Mesothelial cell of epicardium (in vitro differentiated cells): ENCODE measurements at places on chromosomes 4 and X.
A peak's percentile ranks its signal among the peaks of the same experiment; 100 is the strongest.

DNA sequence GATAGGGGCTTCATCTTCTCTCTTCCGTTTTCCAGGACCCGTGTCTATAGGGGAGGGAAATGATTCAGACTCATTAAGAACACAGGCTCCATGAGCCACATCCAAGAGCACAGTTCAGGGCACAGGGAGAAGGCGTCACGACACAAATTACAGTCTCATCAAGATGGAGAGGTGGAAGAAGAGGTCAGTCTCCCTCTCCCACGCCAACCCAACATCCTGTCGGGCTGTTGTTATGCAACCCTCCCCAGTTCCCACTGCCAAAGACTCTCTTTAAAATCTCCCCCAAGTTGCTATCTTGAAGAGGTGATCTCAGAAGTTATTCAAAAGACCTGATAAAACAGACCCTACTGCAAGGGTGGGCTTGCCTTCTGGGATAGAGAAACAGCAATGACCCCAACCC is 12.6 kb downstream of the ZMYM3 start:
- DNase-seq = no peak

DNA sequence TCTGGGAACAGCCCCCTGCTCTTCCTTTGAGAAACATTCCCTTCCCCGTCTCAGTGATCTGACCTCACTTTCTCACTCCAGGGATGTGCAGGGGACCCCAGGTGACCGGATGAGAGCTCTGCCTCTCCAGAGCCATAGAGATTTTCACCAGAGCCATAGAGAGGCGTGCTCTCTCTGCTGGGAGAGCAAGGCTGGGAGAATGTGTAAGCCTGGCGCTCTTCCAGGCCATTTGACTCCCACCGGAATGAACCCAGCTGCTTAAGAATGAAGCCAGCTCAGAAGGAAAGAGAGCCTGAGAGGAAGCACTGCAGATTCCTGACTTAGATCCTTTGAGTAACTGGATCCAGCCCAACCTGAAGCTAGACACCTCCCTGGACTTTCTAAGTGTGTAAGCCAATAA is 106.4 kb downstream of the DHX15 start:
- DNase-seq = peak; percentile 43

- no peak for DNase-seq
Observed at GRCh38 chrX:50877310-50877709, 33.2 kb upstream of the BMP15 start.

GRCh38 chrX:124395145-124395880 is 49.0 kb downstream of the SH2D1A start:
- no peak for DNase-seq

DNA sequence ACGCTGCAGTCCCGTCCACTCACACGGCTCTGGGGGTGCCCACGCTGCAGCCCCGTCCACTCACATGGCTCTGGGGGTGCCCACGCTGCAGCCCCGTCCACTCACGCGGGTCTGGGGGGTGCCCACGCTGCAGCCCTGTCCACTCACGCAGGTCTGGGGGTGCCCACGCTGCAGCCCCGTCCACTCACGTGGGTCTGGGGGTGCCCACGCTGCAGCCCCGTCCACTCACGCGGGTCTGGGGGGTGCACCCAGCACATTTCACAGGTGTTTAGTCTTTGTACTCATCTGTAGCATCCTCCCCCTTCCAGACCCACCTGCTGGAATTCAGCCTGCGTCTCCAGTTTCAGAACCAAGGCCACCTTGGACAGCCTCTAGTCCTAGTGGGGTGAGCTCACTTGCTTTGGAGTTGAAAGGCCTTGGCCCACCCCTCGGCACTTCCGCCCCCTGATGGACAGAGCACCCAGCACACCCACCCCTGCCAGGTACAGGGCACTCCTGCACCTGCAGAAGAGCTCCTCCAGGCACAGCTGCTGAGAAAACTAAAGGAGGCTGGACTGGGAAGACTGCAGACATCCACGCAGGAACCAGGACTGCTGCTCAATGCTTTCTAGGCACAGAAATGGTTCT is 73.0 kb downstream of the ABLIM2 start:
- DNase-seq = no peak

DNA sequence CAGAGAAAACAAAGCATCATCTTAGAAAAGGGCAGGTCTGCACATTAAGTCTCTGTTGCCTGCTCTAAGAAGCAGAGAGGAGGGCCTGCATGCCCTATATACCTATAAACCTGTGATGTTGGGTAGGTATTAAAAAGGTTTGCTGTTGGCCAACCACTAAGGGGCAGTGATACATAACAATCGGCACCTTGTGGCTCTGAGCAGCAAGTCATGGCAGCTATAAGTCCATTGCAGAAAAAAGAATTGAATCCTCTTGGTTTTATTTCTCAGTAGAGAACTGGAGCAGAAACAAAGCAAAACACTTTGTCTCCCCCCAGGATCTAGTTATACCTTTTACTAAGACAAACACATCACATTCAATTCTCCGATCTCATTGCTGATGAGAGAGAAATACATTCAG is 1364.4 kb downstream of the STIM2 start:
- peak; percentile 40 for DNase-seq

DNA sequence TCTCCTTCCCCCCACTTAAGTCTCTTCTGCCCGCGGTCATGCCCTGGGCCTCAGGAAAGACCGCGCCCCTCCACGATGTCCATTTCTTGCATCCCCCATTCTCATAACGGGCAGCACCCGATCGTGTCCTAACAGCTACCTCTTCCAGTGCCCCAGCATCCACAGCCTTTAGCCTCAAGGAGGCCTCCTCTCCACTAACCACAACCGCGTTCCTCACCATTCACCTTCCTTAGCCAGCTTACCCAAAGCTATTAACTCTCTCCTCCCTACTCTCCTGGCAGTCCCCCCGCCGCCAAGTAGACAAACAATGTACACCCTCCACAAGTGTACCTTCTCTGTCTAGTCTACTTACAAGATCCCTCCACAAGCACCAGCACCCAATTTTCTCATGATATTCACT is 58.6 kb upstream of the PAGE5 start:
- DNase-seq = peak; percentile 37
